Mesenteric fat pad (tissue), 1 donor: ENCODE measurements at places on chromosomes 2 and 18. TPM values are rescaled to one million over a fixed set of nuclear protein-coding genes. Genes with fewer than 3 reads are reported as not detected.

DNA sequence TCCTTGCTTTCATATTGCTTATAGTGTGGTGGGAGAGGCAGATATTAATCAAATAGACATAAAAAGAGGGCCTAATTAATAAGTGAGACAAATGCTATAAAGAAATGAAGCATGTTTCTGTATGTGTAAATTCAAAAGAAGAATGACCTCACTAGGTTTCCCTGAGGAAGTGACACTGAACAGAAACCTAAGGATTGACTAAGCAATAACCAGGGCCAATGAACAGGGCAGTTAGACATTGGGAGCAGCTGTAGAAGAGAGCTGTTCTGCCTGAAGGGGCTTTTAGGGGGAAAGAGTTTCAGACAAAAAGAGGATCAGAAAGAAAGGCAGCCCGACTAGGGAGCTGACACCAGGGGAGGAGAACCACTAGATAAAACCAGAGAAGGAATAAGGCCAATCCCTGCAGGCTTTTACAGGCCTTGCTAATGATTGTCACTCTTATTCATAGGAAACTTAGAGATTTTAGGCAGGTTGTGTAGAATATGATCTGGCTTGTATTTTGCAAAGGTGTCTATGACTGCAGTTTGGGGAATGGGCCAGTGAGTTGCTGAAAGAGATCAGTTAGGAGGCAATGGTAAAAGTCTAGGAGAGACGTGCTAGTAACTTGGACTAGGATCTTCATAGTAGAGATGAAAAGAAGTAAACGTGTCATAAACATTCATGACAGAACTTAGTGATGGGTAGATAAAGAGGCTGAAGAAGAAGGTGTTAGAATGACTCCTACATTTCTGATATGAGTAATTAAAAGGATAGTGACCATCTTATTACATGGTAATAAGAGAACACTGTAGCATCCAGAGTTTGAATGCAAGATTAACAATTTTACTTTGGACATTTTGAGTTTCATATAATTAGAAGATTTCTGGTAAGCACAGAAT lies 26.8 kb upstream of the NABP1 start:
- no peak for DNase-seq

- DNase-seq, result no peak
Measured at GRCh38 chr2:222468346-222468745, 44.0 kb downstream of the SGPP2 start.

- no peak for DNase-seq
Measured at GRCh38 chr18:55864281-55864680, 276.3 kb upstream of the TCF4 start.

GRCh38 chr2:224946895-224947294 lies 95.4 kb downstream of the DOCK10 start:
- DNase-seq, result no peak

- DNase-seq, result no peak
Measured at GRCh38 chr2:60569680-60570111, 16.2 kb upstream of the BCL11A start.

GRCh38 chr2:31075431-31075830 lies 62.8 kb downstream of the GALNT14 start:
- DNase-seq, result no peak

GRCh38 chr2:128982670-128983069 lies 664.0 kb upstream of the HS6ST1 start:
- DNase-seq, result no peak

ACVR1C gene
- 44.9 TPM for total RNA-seq

- DNase-seq, result no peak
Measured at GRCh38 chr18:26792661-26793060, 72.8 kb downstream of the AQP4 start.

TTN gene
- 12.0 TPM for total RNA-seq

DNA sequence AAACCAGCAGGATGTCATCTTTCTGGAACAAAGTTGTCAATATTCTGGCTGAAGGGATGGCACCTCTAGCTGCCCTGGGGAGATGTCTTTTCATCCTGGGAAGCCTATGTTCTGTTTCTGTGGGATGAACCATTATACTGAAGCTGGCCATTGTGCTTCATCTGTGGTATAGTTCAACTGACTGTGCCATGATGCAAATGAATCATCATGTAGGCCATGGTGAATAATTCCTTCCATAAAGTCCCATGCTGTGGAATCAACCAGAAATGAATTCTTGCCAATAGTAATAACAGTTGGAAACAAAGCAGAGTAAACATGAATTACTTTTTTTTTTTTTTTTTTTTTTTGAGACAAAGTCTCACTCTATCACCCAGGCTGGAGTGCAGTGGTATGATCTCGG lies 64.1 kb upstream of the CNGA3 start:
- DNase-seq, result no peak

- peak; percentile 68 for DNase-seq
Measured at GRCh38 chr2:120203251-120204021, 19.8 kb downstream of the TMEM185B start.

DNA sequence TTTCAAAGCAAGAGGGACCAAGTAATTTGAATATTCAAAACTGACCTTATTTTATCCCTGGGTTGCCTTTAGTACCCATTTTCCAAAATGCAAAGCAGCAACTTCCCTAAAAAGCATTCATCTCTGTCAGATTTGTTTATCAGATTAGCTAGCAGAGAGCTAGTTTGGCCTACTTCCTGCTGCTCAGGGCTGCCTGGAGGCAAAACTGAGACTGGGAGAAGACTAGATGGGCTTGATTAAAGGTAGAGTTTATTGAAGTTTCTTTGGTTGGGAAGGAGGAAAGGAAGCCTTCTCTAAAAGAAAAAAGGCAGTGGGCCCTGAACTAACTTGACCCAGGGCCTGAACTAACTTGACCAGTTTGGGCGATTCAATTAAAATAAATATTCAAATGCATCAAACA lies 426.1 kb upstream of the FAM98A start:
- DNase-seq, result no peak

BOLL gene
- total RNA-seq, result not detected

GORASP2 gene
- total RNA-seq, result 78.2 TPM

ZSCAN30 gene
- total RNA-seq, result 13.2 TPM

DNA sequence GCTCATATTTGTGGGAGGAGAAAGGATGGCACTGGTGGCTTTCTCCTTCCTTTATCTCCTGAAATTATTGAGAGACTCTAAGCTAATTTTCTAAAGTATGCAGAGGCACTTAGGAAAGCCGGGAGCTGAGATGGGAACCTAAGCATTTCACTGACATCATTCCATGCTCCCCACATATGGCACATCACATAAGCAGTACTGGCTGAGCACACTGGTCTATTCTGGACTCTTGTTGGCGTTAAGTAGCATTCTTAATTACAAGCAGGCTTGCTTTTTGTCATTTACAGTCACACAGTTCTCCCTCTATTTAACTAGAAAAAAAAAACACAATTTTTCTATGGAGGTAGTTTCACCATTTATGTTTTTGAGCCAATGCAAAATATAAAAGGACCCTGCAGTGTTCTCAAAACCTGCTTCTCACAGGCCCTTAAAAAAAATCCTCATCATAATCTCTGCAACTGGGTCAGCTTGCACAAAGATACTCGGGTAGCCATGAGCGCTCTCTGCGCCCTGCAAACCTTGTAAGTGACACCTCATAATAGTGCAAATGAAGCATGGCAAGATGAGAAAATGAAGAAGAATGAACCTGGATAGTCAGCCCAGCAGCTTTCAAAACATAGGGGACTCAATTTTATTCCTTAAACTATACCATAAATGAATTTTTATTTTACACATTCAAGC lies 688.6 kb downstream of the NRXN1 start:
- no peak for DNase-seq

IL1F10 gene
- total RNA-seq, result not detected

TWIST2 gene
- total RNA-seq, result 73.9 TPM

- DNase-seq, result no peak
Measured at GRCh38 chr18:37481491-37481890, 84.1 kb downstream of the CELF4 start.

COLEC12 gene
- total RNA-seq, result 36.7 TPM

IL1R2 gene
- total RNA-seq, result 101 TPM

CGREF1 gene
- total RNA-seq, result 11.0 TPM

DNA sequence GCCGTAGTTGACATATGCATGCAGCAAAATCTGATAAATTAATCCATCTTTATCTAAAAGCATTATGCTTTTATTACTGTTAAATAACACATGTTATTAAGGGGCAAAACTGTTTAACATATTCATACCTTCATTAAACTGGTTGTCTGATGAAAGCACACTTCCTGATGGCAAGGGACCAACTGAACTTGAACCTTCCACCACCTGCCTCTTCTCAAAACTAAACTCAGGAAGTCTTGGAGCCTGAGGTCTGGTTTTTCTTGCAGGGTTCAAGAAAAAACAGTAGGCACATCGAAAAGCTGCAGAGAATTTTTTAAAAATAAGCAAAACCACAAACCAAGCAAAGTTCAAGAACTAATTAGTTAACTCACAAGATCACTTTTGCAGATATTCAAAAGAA lies 64.9 kb downstream of the LNPK start:
- DNase-seq, result no peak

DNA sequence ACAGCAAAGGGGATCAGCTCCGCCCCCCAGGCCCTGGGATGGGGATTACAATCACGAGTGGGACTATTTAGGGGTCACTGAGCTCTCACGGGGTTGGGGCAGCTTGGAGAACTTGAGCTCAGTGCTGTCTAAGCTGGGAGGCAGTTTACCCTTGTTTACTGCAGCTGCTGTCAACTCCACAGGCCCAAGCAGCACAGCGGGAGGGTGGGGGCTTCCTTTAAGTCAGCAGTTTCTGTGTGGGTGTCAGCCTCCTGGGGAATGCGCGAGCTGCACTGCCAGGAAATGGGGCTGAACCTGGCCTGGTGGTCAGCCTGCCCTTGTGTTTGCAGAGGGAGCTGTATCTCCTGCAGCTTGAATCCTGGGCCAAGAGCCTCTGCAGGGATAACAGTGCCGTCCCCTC lies 29.8 kb downstream of the TOGARAM2 start:
- no peak for DNase-seq

DNA sequence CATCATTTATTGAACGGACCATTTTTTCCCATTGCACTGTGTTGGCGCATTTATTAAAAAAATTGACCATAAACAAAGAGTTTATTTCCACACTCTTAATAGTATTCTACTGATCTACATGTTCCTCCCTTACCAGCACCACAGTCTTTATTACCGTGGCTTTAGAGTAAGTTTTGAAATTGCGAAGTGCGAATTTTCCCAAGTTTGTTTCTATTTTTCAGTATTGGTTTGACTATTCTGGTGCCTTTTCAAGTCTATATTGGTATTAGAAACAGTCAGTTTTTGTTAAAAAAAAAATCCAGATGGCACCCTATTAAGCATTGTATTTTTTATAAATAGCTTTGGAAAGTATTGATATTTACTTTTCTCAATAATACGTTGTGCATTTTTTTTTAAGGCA lies 795.1 kb upstream of the HS6ST1 start:
- DNase-seq, result no peak

ORC2 gene
- total RNA-seq, result 25.2 TPM

AGAP1 gene
- 26.5 TPM for total RNA-seq

ORC4 gene
- total RNA-seq, result 30.8 TPM

DNA sequence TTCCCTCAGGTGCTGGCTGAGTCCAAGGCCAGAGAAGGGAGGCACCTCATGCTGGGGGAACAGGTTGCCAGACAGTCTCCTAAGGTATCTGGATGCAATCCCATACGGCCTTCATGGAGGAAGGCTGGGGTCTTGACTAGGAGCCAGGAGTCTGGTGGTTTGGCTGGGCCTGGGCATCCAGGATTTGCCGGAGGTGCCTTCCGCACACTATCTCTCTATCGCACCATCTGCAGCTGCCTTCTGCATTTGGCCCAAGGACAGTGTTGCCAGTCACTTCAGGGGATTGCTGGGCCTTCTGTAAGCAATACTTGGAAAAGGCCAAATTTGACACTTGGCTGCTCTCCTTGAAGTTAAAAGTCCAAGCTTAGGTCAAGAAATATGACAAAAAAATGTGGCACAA lies 327.2 kb downstream of the EN1 start:
- DNase-seq, result no peak

DNA sequence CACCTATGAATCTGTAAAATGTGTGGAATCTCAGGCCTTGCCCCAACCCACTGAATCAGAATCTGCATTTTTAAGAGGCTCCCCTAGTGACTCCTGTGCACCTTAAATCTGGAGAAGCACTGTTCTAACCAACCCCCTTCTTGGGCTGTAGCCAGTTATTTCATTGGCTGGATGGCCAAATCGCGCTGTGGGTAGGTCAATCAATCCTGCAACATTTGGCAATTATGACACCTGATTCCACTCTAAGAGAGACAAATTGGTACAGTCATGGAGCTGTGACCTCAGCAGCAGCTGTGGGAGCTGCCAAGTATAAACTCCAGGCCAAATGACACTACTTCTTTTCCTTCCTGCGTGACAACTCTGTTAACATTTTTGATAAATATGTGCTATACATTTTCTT lies 208.7 kb downstream of the CLIP4 start:
- no peak for DNase-seq

- DNase-seq, result no peak
Measured at GRCh38 chr18:63273222-63273927, 46.2 kb downstream of the BCL2 start.

GRCh38 chr2:5696404-5696944 lies 4.3 kb downstream of the SOX11 start:
- no peak for DNase-seq

GRCh38 chr2:111708476-111709180 lies 175.4 kb downstream of the ANAPC1 start:
- no peak for DNase-seq

DNA sequence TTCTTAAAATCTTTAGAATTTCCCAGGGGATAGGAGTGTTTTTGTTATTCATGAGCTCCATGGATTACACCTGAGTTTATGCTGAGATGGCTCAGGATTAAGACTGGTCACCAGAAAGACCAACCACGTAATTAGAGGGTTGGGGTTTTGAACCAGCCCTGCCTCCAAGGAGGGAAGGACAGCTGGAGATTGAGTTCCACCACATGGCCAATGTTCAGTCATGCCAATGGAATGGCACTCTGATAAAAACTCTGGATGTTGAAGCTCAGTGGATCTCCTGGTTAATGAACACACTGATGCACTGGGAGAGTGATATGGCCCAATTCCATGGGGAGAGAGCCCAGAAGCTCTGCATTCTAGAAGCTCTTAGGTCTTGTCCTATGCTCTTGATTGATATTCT lies 38.7 kb upstream of the PTPN4 start:
- DNase-seq, result no peak

GRCh38 chr2:163210430-163210918 lies 371.9 kb upstream of the KCNH7 start:
- no peak for DNase-seq

- no peak for DNase-seq
Measured at GRCh38 chr18:27223526-27224291, 38.6 kb upstream of the CHST9 start.

DNA sequence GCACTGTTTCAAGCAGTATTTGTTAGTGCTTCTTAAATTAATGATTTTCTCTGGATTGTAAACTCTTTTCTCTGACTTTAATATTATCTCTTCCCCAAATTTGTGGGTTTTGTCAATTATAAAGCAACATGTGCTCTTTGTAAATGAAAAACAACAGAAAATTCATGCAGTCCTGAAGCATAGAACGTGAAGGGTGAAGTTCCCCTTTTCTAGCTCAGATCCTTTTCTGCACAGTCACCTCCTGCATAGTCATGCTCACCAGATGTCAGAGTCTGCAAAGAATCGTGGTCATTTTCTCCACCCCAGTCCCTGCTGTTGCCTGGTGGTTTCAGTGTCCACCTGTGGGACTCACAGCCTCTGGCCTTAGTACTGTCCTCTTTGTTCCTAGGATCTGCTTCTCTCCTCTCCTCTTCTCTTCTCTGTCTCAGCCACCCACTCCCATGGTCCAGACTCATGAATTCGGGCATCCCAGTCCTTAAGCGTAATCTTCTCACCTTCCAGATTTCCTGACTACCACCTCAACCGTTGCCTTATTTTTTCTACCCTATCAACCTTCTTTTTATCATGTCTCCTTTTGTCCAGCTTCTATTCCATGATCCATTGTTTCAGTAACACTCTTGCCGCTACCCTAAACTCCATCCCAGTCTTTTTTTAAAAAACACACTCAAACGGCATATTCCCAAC lies 229.1 kb downstream of the RTP5 start:
- DNase-seq, result no peak
